ENCODE measurements at places on chromosomes 3 and 15.
A peak's percentile ranks its signal among the peaks of the same experiment; 100 is the strongest.

- DNase-seq: no peak
Observed at GRCh38 chr15:57773051-57773450, 66.5 kb downstream of the POLR2M start.

- DNase-seq: no peak
Observed at GRCh38 chr3:160435095-160435494, 14.5 kb downstream of the TRIM59 start.

- no peak for DNase-seq
Observed at GRCh38 chr15:91319371-91320059, 219.5 kb downstream of the SV2B start.

GRCh38 chr3:148625095-148625736 lies 72.5 kb upstream of the AGTR1 start:
- no peak for DNase-seq

GRCh38 chr15:72169921-72170611 lies 27.5 kb downstream of the GRAMD2A start:
- DNase-seq: no peak

GRCh38 chr3:107487490-107487889 lies 35.3 kb upstream of the BBX start:
- DNase-seq: no peak

DNA sequence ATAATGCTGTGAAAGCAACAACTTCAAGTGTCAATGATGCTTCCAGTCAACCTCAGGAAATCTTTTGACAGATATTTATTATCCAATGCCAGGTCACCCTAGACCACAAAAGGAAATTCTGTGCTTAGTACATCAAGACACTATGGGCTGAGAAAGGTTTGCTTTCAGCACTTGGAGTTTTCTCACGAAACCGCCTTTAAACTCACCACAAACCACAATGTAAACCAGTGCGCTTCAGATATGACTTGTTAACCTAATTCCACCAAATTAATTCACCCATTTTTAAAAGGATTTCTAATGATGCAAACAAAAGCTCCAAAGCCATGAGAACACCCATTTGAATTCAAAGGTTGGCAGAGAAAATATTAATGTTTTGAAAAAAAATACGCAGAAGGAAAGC lies 292.9 kb upstream of the NR2F2 start:
- no peak for DNase-seq

- DNase-seq: no peak
Observed at GRCh38 chr3:112320691-112321090, 12.3 kb upstream of the CD200 start.

GRCh38 chr3:188822004-188822403 lies 349.8 kb upstream of the TPRG1 start:
- no peak for DNase-seq

GRCh38 chr15:69606144-69606543 lies 153.5 kb downstream of the RPLP1 start:
- DNase-seq: no peak

DNA sequence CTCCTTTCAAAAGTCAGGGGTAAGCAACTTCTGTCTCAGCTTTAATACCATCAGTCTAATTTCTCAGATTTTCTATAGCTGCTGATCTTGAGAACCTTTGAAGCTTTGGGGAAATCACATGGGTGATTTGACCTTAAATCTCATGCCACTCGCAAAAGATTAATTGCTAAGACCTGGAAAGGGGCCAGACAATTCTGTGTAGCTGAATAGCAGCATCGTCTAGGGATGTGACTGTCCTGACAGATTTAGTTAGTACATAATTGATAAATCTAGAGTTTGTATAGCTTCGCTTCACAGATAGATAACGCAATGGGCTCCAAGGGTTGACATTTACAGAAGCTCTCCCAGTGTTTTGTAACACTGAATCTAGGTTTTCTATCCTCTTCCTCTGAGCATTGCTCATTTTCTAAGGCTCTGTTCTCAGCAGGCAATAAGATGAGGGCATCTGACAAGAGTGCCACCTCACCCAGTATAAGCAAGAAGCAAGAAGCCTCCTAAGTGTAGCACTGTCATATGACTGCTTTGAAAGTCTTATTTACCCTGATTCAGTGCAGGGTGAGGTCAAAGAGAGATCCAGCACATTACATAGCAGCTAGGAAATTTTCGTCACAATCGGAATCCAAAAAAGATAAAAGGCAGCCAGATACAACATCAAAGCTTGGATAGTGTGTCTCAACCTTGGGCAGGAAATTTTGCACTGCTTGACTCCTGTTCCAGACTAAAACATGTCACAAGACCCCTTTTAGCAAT lies 47.7 kb upstream of the DUT start:
- DNase-seq: no peak

GRCh38 chr15:60844511-60845174 lies 365.7 kb upstream of the ICE2 start:
- peak; percentile 82 for DNase-seq

DNA sequence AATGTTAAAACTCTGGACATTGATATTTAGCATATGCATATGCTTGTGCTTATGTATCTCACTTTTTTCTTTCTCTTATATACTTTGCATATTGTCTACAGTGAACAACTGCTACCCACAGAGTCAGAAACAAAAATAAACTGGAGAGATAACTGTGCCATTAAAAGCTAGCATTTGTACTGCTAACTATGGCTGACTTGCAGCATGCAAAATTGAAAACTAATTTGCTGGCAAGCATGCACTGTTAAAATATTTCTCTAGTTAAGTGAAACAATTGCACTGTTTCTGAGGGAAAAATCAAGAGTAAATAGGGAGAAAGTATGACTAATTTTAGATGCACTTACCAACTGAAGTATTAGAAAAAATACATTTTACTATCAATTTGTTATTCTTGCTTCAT lies 177.8 kb downstream of the CBLB start:
- no peak for DNase-seq

DNA sequence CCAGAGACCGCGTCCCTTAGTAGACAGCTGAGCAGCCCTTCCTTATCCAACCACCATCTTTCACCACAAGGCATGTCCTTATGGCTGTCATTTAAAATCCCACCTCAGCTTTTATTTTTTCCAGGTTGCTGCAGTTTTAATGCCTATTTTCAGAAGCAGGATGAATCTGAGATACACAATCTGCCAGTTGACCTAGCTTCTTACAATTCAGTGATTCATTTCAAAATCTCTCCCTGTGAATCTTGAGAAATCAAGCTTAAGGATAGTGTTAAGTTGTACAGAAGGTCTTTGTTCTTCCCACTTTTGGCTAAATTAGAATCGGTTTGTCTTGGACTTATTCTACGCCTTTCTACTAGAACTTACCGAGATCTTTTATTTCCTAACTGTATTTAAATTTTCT lies 522.3 kb upstream of the CFAP20DC start:
- DNase-seq: no peak

DNA sequence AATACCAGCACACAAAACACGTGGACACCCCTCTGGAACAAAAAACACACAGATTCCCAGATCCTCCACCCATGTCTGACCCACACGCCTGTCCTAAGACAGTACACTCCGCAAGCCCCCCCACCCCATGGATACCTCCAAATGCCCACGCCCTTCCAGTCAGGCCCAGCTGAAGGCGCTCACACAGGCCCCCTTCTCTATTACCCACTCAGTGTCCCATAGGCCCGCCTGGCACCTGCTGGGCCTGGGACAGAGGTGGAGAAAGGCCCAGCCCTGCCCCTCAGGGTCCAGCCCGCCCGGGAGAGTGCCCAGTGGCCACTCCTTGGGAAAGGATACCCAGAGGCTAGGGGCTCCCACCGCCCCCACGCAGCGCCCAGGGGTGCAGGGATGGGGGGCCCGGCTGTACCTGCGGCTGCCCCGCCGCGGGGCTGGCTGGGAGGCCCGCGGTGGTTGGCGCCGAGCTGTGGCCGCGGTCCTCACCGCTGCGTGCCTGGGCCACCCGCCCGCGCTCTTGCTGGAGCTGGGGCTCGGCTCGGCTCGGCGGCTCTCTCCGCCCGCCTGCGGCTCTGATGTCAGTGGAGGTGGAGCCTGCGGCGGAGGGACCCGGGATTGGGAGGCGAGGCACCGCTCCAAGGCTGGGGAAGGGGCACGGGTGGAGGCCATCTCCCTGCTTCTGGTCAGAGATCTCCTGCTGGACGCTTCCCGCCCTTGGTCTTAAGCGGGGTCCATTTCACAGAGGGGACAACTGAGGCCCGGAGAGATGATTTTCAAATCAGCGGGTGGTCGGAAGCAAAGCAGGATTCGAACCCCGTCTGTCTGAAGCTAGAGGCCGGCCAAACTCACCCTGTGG lies at the start of gene CAMK1:
Gene CAMK1 (minus strand): TSS at position 522 of the 850 bp plus-strand sequence. CDS start 2,198 bp downstream, outside the sequence.
- peak; percentile 79 for DNase-seq

GRCh38 chr15:58361273-58361759 lies 70.5 kb upstream of the LIPC start:
- no peak for DNase-seq

GRCh38 chr3:126305427-126305826 lies 51.8 kb downstream of the KLF15 start:
- no peak for DNase-seq

GRCh38 chr3:146326875-146327543 lies 76.1 kb upstream of the PLSCR4 start:
- DNase-seq: no peak

DNA sequence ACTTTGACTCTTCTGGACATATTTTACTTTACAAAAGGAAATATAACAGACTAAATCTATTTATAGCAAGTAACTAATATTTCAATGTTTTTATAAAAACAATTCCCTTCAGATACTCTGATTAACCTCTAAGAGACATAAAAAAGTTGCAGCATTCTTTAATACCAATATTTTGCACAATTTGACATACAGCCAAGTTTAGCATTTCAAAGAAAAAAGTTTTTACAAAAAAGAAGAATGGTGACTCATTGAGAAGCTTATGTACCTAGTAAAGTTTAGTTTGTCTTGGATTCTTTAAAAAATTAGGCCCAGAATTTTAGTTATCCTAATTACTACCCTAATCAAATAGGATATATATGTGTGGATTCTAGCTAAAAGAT lies 17.6 kb downstream of the DAZL start:
- DNase-seq: no peak

DNA sequence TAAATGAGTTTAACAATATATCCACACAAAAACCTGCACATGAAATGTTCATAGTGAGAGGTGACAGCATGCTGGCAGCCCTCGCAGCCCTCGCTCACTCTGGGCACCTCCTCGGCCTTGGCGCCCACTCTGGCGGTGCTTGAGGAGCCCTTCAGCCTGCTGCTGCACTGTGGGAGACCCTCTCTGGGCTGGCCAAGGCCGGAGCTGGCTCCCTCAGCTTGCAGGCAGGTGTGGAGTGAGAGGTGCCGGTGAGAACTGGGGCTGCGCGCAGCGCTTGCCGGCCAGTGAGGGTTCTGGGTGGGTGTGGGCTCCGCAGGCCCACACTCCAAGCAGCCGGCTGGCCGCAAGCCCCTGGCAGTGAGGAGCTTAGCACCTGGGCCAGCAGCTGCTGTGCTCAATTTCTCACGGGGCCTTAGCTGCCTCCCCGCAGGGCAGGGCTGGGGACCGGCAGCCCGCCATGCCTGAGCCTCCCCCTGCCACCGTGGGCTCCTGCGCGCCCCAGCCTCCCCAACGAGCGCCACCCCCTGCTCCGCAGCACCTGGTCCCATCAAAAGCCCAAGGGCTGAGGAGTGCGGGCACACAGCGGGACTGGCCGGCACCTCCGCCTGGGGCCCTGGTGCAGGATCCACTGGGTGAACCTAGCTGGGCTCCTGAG lies 3.4 kb downstream of the CCDC13 start:
- no peak for DNase-seq

GRCh38 chr3:106877627-106878026 lies 499.6 kb upstream of the CCDC54 start:
- DNase-seq: no peak

DNA sequence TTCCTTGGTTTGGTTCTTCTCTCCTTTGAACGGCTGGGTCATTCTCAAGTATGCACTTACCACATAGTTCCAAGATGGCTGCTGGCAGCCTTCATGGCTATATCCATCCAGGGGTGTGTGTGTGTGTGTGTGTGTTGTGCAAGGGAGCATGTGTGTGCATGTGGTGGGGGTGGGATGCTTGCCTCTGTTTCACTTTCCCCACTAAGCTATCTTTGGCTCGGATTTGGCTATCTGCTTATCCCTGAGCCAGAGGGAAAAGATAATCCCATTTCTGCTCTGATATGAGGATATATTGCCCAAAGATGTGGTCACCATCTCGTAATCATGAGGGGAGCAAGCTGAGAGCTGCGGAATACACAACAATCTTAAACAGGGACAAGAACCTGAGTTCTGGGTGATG lies 26.2 kb downstream of the ANAPC13 start:
- no peak for DNase-seq

DNA sequence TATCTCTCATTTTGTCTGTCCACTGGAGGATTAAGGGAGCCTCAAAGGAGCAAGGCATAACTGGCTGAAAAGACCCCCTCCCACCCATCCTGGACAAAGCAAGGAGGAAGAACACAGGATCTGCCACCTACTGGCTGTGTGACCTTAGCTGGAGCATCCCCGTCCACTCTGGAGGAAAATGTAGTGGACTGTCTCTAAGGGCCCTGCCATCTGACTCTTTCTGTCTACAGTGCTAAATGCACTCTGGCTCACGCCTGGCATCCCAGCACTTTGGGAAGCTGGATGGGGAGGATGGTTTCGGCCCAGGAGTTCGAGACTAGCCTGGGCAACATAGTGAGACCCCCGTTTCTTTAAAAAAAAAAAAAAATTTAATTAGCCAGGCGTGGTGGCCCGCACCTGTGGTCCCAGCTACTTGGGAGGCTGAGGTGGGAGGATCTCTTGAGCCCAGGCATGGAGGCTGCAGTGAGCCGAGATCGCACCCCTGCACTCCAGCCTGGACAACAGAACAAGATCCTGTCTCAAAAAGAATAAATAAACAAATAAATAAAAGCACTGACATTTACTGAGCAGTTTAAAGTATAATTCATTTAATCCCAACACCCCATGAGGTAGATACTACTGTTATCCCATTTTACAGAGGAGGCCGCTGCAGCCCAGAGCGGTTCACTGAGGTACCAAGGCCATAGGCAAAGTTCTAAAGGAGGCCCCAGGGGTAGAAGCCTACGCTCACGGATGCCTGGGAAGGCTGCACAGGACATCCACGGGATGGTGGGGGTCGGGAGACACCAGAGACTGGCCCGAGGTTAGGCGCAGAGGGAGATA lies 1.1 kb downstream of the TBC1D2B start:
- peak; percentile 39 for DNase-seq

GRCh38 chr15:98952381-98952803 lies 55.2 kb downstream of the PGPEP1L start:
- DNase-seq: no peak

DNA sequence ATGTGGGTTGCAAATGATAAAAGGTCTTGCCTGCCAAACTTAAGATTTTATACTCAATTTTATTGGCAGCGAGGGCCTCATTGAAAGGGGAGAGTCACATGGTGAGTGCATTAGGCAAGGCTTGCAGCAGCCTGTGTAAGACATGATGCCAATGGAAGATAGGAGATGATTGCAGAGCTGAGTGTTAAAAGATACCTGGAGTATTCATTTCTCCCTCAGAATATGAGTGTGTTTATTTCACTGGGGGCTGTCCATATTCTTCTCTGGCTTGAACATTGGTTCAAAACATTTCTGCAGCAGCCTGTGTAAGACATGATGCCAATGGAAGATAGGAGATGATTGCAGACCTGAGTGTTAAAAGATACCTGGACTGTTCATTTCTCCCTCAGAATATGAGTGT lies 165.2 kb upstream of the NUDT16 start:
- DNase-seq: no peak
